ENCODE measurements at places on chromosomes 11 and 22.

- no peak for DNase-seq
These were observed 5.1 kb downstream of the BID start for GRCh38 chr22:17769013-17769715.

DNA sequence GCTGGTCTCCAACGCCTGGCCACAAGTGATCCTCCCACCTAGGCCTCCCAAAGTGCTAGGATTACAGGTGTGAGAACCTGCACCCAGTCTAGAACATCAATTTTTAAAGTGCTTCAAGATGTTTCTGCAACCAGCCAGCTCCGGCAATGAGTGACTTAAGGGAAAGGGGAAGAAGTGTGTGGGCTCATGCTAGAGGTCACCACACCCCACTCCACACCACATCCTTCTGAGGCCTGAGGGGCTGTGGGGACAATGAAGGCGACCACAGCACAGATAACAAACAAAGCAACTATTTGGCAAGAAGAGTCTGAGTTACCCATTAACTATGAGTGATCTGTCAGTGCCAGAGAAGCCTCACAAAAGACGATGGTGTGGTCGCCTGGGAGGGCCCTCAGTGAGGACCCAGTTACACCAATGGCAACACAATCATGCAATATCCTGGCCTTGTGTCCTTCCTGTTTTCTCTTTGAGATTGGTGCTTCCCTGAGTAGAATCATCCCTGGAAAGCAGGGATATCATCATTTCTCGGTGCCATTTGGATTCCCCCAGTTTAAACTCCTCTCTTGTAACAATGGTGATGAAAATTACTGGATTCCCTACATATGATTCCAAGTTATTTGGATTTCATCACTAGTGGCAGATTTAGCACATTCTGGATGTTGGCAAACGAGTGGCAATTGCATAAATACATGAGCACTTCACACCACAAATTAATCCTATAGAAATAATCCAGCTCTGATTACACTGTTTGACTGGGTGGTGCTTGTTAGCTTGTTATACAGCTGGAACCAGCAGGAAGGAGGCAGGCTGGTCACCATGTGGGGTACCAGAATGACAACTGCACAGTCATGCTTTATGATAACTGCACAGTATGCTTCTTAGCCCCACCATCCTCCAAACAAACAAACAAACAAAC lies 18.4 kb downstream of the ABTB2 start:
- no peak for DNase-seq

DNA sequence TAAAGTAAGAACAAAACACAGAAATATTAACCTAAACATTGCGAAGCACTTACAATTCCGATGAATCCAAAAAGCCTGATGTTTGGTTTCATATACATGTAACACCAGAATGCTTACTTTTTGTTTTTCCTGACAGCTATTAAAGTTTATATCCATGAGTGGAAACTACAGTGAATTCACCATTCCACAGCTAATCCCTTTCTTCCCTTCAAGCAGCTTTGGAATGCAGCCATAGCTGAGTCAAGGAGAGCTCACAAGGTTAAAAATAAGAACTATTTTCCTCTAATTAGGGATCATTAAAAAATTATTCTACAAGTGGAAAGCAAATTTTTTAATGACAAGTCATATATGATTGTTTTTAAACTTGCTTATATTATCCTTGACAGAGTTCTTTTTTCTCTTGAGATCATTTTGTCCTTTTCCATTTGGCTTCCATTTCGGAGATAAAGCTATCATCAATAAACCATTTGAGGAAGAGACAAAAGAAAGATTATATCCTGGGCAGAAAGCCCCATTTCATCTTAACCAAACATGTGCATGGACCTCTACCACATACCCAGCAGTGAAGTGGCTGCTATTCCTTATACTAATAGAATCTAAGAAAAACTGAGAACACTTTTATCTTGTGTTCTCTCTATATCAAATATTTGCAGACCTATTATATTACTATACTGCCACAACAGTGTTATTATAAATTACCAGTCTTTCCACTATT lies 19.7 kb upstream of the FIBIN start:
- DNase-seq, result no peak

DNA sequence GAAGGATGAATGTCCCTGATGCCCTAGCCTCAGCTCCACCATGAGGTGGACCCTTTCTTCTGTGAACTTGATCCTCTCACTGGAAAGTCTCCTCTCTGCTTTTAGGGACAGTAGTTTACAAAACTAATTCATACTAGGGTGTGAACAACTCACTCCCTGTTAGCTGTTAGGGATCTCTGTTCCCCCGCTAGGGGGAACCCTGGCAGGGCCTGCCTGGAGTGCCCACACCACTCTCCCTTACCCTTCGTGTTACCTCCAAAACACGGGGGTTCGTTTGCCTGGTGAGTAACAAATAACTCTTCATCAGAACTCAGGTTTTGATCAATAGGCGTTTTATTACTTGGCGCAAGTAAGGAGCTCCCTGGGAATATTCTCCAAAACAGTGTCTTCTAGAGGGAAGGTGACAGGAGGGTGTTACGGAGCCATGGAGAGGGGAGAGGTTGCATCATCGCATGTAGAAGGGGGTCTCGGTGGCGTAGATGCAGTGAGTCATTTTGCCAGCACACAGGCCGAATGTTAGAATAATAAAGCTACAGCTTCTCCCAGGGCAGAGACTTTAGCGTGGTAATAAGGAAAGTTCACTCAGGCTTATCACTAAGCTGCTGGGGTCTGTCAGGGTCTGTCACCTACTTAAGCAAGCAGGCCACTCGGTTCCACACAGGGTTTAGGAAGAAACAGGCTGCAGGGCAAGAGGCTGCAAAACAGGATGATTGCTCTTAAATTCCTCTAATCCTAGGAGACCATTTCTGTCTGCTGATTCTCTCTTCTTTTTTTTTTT lies 45.8 kb downstream of the C11orf96 start:
- peak; percentile 38 for DNase-seq

GRCh38 chr11:2911785-2912391 lies 17.3 kb downstream of the PHLDA2 start:
- DNase-seq, result no peak

DNA sequence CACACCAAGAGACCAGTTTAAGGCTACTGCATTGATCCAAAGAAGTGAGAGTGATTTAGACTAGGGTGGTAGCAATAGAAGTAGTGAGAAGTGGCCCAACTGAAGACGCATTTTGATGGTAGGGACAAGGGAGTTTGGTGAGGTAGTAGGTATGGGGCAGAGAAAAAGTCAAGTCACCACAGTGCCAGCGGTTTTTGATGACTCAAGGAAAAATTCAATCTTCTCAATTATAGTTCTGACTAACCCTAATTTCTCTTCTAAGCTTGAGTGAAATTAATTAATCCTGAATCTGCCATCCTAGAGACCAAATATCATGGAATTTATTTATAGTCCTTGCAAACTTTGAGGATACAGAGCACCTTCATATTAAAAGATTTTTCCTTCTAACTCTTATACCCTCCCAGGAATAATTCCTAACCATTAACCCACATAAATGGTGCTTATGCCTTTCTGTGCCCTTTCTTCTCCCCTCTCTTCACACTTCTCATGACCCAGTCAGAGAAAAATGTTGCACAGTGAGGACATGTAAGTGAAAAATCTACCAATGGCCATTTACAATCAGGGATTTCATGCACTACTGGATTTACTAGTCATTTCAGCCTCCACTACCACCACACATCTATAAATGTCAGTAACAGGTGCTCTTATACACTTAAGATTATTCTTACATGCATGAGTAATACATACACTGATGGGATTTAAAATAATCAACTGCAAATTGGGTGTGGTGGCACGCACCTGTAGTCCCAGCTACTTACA lies 45.9 kb upstream of the ARHGAP32 start:
- DNase-seq, result no peak

DNA sequence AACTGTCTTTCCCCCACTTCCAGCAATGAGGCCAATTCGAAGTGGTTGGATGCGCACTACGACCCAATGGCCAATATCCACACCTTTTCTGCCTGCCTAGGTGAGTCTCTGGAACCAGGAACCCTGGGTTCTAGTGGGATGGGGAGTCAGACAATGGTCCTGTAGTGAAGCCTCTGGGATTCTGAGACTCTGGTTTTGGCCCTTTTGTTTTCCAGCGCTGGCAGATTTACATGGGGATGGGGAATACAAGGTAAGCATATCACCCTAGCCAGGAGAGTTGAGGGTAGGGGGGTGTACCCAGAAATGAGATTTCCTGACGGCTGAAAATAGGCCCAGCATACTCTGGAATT lies 530 bp downstream of the BBS1 start:
- no peak for DNase-seq

DNA sequence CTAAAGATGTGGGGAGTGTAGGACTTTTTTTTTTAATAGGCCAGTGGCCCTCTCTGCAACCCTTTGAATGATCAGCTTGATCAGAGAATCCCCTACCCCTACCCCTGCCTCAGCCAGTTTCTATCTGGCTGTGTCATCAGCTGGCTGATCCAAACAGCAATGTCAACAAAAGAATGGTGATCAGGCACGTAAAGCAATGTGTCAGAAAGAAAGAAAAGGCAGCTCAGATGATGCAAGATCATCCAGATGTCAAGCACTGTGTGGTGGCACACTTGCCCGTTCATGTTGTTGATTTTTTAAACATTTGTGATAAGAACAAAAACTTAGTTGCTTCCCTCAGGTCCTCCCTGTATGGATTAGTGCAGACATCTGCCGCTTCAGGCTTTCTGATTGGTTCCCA lies 26.3 kb upstream of the EHF start:
- DNase-seq, result no peak

- DNase-seq, result peak; percentile 52
These were observed 22.8 kb downstream of the OSBP2 start for GRCh38 chr22:30717331-30717921.

DNA sequence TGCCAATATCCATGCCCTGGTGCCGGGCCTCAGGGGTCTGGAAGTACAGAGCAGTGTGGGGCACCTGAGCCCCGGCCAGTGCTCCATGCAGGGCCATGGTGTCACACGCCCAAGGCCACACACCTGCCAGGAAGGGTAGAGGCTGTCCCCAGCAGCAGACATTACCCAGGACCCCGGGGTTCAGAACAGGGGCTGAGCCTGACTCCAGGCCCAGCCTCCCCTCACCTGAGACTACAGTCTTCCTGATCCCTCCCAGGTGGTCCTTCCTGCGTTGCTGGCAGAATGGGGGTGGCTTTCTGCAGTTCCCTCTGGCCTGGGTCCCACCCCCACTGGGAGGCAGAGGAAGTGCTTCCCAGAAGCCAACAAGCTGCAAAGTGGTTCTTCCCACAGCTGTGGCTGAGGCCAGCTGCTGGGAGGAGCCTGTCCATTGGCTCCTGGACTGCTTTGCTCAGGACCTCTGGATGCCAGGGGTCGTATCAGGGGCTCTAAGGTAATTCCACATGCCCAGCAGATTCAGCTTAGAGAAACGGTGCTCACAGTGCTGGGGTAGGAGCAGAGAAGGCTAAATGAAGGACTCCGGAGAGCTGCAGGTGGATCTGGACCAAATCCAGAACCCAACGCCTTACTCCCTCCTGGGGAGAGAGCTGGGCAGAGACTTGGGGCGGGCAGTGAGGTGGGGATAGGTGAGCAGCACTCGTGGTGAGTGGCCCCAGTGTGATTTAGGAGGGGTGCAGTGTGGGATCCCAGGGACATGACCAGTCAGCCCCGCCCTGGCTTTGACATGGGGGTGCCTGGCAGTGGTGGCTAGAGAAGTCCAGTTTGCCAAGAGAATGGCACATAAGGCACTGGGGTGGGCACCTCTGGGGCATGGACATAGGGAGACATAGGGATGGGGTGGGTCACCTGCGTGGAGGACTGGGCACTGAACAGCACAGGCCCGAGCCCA lies 12.6 kb downstream of the TCIRG1 start:
- peak; percentile 39 for DNase-seq

GRCh38 chr11:3231550-3231850 lies 717 bp downstream of the MRGPRE start:
- DNase-seq, result no peak

DNA sequence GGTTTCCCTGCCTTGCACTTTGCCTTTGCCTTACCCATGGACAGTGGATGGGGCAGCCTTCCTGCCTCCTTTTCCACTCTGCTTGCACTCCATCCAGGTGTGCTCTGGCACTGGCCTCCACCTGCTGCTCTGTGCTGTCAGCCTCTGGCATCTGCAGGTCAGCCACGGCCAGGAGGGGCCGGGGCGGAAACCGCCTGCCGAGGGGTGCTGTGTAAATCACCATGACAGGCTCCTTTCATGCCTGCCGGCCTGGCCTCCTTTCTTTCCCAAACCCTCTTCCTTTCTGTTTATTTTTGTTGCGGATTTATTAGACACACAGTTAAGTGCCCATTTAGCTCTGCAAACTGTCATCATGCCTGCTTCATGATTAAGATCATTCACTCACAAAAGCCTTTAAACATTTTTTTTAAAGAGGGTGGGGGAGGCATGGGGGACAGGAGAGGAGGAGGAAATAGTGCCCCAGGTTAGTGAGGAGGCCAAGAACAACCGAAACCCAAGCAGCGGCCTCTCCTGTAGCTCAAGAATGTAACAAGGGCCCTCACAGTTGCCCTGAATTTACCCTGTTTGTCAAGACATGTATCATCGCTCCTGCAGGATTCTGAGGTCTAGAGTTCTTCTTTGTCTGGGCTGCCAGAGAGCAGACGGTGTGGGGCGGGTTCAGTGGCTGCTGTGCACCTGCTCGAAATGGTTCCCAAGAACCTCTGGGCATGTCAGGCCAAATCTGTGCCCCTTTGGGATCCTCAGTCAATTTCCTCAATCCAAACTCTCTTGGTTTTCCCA lies 83.3 kb downstream of the BARX2 start:
- no peak for DNase-seq

DNA sequence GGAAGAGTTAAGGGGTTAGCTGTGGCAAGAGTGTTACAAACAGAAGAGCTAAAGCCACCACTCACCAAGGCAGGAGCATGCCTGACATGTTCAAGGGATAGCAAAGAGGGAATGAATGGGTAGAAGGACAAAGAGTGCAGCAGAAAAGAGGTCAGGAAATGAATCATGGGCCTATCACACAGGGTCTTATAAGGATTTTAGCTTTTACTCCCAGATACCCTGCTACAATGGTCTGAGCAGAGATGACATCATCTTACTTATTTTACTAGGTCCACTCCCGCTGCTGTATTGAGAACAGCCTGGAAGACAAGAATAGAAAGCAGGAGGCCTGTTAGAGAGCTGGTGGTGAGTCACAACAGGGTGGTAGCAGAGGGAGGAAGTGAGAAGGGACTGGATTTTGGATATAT lies 9.8 kb downstream of the TRAF6 start:
- peak; percentile 92 for DNase-seq

DNA sequence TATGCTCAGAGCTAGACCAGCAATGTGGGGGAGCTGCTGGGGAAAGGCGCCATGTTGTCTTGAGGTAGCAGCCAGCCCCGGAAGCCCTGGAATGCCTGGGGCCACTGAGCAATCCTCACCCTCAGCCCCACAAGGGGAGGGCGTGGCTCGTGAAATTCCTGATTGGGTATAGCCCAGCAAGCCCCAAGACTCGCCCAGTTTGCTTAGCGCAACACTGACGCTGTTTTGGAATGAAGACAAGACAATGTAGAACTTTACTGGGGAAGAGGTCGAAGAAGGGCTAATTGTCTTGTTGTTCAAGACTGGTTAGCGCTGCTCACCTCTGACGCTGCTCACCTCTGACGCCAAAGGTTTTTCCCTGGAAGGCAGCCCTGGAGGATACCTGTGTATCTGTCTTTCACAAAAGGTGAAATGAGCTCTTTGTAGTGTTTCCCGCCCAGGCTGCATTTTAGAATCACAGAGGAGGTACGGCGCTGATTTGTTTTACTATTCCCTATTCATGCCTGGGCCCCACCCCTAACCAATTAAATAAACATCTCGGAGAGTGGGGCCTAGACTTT lies 47.6 kb downstream of the ST3GAL4 start:
- DNase-seq, result no peak
